SJCRH30 (cell line): ENCODE measurements at places on chromosomes 6 and 20. TPM values are rescaled to one million over a fixed set of nuclear protein-coding genes. Genes with fewer than 3 reads are reported as not detected.

Gene MCHR2
- total RNA-seq = not detected in 2 replicates

Gene SPATS1
- total RNA-seq = not detected in 2 replicates

Gene SLC25A27
- 0.33 and 0.81 TPM in 2 replicates for total RNA-seq

Gene FAM184A
- total RNA-seq = 8.9 and 11.3 TPM in 2 replicates

Gene MAP1LC3A
- 0.10 and 0.23 TPM in 2 replicates for total RNA-seq

Gene WFDC10B
- total RNA-seq = not detected in 2 replicates

Gene SUMO4
- 1.1 and 1.5 TPM in 2 replicates for total RNA-seq

Gene MMP24
- total RNA-seq = not detected in 2 replicates

Gene C20orf141
- not detected in 2 replicates for total RNA-seq

Gene CFAP206
- 0.23 and 0.45 TPM in 2 replicates for total RNA-seq

Gene IRF4
- 0.03 TPM in 1 of 2 replicates, not detected in the other for total RNA-seq

Gene RAMACL
- total RNA-seq = 0.12 and 0.15 TPM in 2 replicates
